ENCODE measurements at places on chromosomes 2 and 18.

- DNase-seq: no peak
Measured at GRCh38 chr18:70415823-70416488, 127.1 kb downstream of the SOCS6 start.

DNA sequence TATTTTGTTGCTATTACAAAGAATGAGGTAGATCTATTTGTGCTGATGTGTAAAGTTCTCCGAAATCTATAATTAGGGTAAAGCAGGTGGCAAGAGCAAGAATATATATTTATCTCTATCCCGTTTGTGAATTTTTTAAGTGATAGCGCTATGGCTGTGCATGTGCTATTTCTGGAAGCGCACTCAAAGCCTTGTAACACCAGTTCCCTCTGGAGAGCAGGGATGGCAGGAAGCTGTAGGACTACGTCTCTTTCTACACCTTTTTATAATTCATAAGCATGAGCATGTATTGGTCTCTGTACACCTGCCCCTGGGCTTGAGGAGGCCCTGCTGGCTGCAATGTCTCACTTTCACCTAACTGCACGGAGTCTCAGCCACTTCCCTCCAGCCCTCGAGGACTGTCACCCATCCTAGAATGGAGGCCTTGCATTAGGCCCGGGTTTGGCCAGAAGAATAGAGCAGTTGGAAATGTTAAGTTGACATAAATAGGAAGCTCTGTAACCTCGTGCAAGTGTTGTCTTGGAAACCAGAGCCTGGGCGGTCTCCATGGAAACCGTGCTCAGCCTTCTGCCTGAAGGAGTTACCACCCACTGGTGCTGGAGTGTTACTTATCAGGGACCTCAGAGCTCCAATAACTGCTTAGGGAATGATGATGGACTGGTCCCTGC lies 20.9 kb downstream of the ITM2C start:
- no peak for DNase-seq

DNA sequence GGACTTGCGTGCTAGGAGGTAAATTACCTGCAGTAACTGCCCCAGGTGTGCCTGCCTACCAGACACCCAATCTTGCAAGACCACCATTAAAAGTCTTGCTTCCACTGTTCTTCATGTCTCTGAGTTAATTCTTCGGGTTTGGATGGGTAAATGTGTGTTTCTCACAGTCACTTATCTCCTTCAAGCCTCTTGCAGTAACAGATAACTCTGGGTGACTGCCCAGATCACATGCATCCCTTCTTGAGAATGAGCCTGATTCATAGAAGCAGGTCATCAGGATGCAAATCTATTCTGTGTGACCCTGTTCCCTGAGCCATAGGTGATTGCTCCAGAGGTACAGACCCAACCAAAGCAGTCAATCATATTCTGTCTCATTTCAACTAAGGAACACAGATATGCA lies 194.6 kb downstream of the METTL4 start:
- no peak for DNase-seq

- DNase-seq: no peak
Measured at GRCh38 chr2:73253400-73253799, 19.3 kb downstream of the CCT7 start.

- no peak for DNase-seq
Measured at GRCh38 chr18:51522338-51522737, 324.9 kb upstream of the MEX3C start.

DNA sequence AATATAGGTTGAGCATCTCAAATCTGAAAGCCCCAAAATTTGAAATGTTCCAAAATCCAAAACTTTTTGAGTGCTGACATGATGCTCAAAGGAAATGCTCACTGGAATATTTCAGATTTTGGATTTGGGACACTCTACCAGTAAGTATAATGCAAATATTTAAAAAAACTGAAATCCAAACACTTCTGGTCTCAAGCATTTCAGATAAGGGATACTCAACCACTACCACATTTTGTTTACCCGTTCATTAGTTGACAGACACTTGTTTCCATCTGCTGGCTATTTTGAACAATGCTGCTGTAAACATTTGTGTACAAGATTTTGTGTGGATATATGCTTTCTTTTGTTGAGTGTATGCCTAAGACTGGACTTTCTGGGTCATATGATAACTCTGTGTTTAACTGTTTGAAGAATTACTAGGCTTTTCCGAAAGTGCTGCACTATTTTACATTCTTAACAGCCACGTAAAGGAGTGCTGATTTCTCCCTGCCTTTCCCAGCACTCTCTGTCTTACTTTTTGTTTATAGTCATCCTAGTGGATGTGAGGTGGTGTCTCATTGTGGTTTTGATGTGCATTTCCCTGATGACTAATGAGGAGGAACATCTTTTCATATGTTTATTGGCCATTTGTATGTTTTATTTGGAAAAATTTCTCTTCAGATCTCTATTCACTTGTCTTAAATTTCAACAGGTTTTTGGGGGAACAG lies 19.5 kb upstream of the DCDC2C start:
- no peak for DNase-seq

DNA sequence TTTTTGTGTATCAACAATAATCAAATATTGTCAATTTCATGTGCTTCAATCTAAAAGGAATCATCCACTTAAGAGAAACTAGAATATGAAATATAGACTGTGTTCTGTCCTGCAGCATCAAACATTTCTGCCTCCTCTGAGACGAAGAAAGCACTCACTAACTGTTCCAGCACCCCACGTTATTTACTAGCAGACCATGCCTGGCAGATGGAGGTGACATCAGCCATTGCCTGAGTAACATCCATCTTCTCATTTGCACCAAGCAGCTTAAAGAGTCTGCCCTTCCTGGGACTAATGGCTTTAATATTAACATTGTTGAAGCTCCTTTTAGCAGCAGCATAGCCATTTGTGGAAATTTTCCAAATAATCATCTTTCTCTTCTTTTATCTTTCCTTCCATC lies 25.7 kb downstream of the SGPP2 start:
- no peak for DNase-seq
